ENCODE measurements at places on chromosomes 1 and 21.

DNA sequence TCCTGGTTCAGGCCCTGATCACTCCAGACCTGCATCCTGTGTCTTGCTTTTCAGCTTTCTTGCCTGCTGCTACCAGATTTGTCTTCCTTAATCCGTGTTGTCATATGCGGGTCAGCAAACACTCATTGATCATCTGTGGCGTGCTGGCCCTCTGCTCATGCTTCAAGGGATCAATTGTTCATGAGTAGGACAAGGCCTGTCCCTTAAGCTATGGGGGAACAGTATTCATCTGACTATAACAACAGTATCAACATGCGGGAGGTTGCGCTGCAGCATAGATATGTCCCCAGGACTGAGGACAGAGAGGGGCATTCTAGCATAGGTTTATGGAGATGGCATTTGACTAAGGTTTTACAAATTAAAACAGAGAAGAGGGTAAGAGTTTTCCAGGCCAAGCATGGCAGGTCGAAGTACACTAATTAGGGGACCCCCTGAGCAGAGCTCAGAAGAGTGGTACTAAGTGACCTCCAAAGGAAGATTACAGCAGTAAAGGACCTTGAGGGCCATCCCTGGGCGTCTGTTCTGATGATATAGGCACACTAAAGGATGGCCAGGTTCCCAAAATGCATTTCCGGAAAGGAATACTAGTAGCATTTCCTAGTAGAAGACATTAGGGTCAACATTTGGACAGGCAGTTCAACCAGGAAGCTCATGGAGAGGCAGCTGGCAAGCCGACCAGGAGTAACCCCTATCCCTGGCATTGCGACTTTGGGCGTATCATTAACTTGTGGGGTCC, 811 bp upstream of the ZNF672 start:
- DNase-seq = no peak

DNA sequence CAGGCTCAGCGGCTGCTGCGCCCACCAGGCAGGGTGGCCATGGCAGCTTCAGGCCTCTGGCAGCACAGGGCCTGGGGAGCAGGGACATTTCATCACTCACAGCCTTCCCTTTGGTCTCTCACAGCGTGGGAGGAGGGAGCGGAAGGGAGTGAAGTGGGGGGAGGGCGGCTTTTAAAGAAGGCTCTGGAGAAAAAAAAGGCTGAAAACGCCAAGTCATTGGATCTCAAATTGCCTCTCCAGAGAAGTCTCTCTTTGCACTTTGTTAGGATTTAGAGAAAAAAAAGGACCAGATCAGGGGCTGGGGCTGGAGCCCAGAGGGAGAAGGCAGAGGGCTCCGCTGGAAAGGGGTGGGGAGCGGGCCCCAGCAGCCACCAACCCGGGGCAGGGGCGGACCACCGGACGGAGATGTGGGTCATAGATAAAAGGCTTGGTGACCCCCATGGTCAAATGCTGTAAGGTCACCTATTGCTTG, 209.9 kb downstream of the GRIK3 start:
- DNase-seq = no peak

GRCh38 chr21:43937891-43938309, 72.9 kb downstream of the AGPAT3 start:
- no peak for DNase-seq

GRCh38 chr1:58551186-58552140, 4.9 kb upstream of the OMA1 start:
- DNase-seq = no peak

DNA sequence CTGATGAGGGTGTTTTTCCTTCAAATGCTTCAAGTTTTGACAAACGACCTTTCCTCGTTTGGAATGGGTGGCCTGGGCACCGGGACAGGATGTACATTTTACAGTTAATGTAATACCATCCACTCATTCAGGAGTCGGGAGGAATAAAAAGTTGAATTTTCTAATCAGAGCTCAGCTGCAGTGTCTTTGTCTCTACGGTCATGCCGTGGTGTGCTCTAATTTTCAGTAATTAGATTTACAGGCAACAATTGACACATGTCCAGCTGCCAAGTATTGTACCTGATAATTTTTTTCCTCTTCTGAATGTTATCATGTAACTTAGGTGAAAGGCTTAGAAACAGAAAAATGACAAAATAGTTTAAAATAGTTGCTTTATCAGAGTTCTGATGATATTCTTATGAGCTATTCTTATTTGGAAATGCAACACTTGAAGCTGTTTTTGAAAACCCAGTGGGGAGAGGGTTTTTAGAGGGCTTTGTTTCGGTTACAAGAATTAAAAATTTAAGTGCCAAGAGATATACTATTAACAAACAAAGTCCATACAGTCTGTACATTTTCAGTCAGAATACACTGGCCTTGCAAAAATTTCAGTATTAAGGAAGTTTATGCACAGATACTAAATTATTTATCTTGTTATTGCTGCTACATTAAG, 1.0 kb downstream of the CDKN2C start:
- DNase-seq = no peak

GRCh38 chr1:44212355-44213221, 683 bp upstream of the DMAP1 start:
- no peak for DNase-seq

DNA sequence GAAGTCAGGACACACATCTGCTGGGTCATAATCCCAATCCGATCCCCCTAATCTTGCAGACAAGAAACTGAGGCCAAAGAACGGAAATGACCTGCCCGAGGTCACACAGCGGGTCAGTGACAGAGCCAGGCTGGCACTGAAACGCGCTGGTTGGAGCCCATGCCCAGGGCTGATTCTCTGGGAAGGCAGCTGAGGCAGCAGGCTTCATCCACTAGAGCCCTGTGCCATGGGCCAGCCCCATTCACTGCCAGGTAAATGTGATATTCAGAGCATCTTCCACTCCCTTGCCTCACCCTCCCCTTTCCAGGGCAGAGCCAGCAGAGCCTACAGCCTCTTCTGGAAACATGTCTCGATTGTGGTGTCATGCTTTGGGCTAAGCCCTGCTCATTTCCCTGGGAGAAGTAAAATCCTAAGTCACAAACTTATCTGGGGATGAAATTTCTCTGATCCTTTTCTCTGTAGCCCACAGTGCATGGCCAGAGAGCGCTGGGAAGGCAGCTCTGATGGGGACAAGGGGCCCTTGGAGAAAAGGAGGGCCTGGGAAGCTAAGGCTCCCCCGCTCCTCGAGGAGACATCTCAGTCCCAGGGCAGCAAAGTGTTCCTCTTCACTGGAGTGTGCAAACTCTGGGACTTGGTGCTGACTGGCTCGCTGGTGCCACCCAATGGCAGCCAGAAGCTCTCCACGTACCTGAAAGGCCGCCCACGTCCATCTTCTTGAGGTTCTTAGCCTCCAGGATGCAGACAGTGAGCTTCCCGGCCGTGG, 110.4 kb downstream of the SYT2 start:
- no peak for DNase-seq

- no peak for DNase-seq
These were observed 45.4 kb downstream of the SKI start for GRCh38 chr1:2273401-2274090.

GRCh38 chr1:203031467-203031866, 5.2 kb downstream of the PPFIA4 start:
- no peak for DNase-seq

GRCh38 chr1:93033785-93034184, 45.3 kb upstream of the MTF2 start:
- DNase-seq = no peak
